Foreskin keratinocyte (primary cell): ENCODE measurements at places on chromosomes 12 and 14.
A peak's percentile ranks its signal among the peaks of the same experiment; 100 is the strongest.

DNA sequence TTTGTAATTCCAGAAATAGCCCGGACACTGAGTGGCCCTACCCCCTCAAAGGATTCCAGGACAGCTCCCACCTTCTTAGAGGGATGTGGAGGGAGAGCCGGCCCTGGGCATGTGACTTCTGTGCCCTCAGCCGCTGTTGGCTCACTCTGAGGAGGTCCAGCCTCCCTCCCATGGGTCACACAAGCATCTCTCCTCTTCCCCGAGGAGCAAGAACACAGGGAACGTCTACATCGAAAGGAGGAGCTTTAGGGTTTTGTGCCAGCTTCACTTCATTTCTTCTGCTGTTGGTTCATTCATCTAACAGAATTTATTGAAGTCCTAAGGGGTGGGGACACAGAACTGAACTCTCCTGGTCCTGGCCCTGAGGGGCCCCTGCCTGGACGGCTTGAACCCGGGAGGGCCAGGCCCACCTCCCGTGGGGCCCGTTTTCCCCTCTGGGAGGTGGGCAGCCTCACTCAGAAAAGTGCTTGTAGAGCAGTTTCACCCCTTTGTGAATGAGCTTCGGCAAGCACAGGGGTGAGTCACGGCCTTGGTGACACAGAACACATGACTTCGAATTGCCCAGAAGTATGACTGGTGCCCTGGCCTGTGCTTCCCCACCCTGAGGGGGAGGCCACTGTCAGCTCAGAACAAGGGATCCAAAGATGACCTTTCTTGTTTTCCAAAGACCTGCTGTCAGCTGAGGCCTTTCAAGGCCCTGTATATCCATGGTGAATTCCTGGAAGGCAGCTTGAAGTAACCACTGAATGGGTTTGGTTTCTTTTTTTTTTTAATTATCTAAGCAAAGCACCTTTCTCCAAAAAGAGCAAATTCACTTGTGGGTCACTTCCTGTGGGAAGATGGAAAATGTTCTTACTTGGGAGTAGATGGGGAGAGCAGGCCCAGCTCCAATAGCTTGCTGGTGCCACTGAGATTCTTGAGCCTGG lies 39.2 kb downstream of the NFKBIA start:
- DNase-seq: no peak

- DNase-seq: no peak
Observed at GRCh38 chr12:10068644-10069043, 30.1 kb downstream of the CLEC1A start.

DNA sequence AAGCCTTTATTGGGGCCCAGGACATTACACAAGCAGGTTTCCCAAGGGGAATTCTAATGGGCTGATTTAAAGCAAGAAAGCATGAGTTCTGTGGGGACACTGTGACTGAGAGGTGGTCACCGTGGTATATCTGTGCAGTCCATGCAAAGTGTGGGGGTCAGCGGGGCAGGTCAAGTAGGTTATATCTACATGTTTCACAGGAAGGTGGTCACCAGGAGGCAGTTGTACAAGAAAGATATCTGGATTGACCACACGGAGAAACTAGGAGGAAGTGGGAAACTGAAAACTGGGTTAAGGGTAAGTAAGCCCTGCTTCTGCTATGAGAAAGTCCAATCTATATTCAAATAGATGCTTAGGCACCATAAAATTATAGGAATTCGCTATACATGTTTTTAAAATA lies 77.8 kb upstream of the CNOT2 start:
- DNase-seq: no peak

- no peak for DNase-seq
Observed at GRCh38 chr14:54223831-54224402, 172.9 kb upstream of the CDKN3 start.

GRCh38 chr12:94603434-94604365 lies 46.7 kb downstream of the TMCC3 start:
- DNase-seq: no peak

DNA sequence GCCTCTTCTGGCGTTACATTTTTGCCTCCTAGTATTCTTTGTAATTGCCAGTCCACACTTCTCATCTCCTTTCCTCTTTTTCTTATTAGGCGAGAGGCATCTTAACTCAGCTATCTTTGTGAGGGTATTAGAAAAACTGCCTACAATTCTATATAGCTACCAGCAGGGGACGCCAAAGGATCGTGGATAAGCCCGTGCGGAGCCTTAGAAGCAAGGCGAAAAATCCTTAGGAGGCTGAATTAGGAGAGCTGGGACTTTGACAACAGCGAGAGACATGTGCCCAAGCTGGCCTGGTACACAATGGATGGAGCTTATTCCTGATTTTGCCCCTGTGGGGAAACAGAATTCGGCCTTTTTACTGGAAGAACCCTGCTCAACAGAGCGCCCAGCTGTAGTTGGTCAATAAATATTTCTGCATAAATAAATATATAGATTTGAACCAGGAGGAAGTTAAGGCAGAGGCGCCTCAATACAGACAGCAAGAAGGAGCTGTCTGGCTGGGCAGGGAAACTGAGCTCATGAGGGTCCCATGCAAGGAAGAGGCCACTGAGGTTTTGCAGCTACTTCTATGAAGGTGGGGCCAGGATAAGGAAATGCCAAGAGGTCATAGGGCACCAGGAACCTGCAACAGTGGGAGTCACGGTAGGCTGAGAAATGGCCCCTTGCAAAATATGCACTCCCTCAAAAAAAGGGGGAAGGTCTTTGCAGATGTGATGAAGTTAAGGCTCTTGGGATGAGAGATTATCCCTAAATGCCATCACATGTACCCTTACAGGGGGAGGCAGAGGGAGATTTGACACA lies 14.6 kb upstream of the RBM19 start:
- peak; percentile 13 for DNase-seq

- DNase-seq: no peak
Observed at GRCh38 chr14:41457393-41457792, 149.3 kb upstream of the LRFN5 start.

DNA sequence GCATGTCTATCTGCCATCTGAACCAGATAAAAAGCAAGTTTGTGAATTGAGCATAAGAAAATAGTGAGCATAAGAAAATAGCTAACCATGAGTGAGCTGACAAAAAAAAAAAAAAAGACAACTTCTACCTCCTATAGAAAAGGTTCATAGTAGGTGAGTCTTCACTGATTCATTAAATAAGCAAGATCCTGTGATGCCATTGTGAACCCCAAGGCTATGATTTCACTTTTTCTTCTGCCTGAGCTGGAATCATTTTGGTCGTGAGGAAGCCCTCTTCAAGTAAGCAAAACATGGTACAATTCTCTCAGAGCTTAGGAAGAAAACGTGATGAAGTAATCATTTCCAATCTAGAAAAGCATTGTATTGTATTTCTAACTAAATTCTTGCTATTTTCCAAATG lies 1.2 kb downstream of the PIK3C2G start:
- DNase-seq: peak; percentile 86
